NCI-H524 (cell line): ENCODE measurements at places on chromosomes 1 and 21.

GRCh38 chr1:41361495-41362356 lies 492 bp downstream of the FOXO6 start:
- DNase-seq = peak; percentile 34

DNA sequence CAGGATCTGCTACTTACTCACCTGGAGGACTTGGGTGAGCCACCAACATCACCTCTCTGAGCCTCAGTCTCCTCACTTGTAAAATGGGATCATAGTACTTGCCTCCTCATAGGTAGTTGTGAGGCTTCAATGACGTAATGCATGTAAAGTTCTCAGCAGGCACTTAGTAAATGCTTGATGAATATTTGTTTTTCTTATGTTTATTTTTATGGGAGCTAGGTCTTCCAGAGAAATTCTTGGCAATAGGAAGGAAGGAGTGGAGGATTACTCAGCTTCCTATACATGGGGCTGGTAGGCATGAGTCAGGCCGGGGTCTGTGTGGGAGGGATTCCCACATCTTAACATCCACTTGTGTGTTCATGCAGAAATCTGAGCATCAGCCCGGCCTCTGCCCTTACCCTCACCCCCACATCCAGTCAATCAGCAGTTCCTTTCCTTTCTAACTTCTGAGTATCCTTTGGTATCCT lies 95.4 kb upstream of the USP24 start:
- DNase-seq = no peak

DNA sequence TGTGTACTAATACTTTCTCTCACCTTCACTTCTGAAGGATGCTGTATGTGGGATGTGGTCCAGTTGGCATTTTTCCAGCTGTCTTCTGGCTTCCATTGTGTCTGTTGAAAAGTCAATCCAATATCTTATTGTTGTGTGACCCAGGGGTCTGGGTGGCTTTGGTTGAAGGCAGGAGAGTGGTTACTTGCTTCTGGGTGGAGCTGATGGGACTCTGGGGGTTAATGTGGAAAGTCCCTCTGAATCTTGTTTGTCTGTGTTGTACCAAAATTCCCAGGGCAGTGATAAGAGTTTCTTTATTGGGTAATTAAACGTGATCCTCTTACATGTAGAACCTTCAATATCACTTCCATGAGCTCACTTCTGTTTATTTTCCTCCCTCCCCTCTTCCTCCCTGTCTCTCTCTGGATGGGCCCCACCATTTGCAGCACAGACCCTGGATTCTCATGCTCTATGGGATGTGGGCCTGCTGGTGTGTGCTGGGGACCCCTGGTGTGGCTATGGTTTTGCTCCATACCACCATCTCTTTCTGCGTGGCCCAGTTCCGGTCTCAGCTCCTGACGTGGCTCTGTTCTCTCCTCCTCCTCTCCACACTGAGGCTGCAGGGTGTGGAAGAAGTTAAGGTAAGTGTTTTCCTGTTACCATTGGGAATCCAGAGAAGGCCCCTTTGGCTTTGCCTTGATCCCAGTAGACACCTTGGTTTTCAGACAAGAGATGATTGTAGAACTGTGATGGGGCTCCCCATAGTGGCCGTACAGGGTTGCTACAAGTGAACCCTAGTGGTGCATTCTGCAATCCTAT lies 71.5 kb downstream of the HHAT start:
- peak; percentile 63 for DNase-seq

GRCh38 chr1:177573901-177574300 lies 396.0 kb downstream of the SEC16B start:
- DNase-seq = no peak

- peak; percentile 34 for DNase-seq
These were observed at the start of gene CATSPER4 for GRCh38 chr1:26190373-26190987. Gene CATSPER4, plus strand, starts transcription at chr1:26190602. Its CDS starts 26 bp downstream, at chr1:26190628.

DNA sequence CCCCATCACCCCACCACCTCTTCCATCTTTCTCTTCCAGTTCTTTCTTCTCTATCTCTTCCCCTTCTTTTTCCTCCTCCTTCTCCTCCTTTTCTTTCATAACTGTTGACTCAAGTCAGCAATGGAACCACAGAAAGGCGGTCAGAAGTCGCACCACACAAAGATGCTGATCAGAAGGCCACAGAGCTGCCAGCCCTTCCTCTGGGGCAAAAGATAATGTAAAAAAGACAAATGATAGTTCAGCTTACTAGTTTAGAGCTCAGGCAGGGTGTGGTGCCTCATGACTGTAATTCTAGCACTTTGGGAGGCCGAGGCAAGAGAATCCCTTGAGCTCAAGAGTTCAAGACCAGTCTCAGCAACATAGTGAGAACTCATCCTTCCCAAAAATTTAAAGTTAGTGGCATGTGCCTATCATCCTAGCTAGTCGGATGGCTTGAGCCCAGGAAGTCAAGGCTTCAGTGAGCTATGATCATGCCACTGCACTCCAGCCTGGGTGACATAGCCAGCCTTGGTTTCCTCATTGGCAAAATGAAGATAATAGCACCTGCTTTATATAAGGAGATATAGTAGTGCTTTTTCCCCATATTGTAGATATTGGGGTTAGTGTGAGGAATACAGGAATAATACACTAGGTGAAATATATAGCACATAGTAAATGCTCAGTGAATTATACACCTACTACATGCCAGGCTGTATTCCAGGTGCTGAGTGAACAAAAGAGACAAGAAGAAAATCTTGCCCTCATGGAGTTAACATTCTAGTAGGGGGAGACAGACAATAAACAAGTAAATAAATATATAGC lies 12.5 kb upstream of the IGSF3 start:
- no peak for DNase-seq

GRCh38 chr21:36117286-36117741 lies 17.6 kb upstream of the CBR3 start:
- no peak for DNase-seq

- DNase-seq = peak; percentile 74
These were observed 52.5 kb upstream of the KCNA3 start for GRCh38 chr1:110727246-110727645.

DNA sequence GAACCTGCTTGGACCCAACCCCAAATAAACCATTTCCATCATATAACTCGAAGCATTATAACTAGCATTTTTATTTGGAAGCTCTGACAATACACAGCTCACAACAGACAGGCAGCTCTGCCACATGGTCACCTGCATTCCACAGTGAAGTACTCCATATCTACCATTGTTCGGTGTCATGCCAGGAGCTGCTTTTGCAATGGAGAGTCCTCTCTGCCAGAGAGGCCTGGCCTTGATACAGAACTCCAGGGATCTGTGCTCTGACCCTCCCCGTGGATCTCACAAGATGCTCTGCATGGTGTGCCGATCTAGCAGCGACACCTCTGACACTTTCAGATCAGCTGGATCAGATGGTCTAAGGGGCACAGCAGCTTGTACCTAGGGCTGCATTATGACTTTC lies 109.6 kb downstream of the SYF2 start:
- DNase-seq = no peak

DNA sequence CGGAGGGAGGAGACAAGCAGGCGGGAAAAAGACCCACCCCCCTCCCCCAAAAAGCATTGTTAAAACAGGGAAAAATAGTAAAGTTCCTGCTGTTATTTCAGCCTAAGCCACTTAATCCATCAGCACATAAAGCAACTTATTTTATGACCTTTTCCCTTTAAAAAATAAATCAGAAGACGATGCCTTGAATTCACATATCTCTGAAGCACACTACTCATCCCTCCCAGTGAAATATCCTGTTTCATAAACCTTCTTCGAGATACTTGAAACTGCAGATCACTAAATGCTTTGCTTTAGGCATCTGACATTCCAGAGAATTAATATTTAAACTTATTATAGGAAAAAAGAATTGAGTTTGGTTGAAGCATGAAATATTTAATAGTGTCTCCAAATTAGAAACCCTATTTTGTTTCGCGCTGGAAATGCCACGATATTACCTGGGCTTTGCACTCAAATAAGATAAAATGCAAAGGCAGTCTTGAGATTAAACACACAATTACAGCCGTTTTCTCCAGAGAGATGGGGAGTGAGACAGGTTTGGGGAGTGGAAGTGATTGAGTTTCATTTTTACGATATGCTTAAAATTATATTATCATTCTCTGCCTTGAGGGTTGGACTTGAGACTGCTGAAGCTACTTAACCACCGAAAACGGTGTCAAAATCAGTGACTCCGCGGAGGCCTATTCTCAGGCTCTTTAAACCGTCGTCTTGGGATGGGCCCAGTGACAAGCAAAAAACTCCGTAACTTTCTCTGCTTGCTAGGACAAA lies 9.3 kb downstream of the GLIS1 start:
- no peak for DNase-seq

DNA sequence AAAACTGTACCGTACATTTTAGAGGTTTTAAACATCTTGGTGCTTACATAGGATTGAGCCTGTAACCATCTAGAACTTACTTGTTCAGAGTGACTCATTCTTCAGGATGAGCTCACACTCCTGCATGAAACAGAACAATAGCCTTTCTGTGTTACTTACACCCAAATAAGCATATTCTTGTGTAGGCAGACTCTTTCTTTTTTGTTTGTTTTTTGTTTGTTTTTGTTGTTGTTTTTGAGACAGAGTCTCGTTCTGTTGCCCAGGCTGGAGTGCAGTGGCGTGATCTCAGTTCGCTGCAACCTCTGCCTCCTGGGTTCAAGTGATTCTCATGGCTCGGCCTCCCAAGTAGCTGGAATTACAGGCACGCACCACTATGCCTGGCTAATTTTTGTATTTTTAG lies 3.8 kb upstream of the CA6 start:
- DNase-seq = no peak

DNA sequence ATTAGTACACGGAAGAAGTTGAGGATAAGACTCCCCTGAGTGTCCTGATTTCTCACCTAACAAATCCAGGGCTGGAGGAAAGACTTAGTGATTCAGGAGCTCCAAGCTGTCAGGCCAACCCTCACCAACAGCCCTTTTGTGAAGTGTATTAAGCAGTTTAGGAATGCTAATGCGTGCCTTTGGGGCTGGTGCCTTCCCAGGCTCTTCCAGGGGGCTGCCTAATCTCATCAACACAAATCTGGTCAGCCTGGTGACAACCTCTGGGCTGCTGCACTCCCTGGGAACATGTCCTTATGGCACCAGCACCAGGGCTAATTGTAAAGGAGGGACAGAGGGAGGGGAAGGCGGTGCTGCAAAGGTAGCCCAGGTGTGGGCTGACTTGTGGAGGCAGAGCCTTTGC lies 15.5 kb downstream of the CSMD2 start:
- no peak for DNase-seq

DNA sequence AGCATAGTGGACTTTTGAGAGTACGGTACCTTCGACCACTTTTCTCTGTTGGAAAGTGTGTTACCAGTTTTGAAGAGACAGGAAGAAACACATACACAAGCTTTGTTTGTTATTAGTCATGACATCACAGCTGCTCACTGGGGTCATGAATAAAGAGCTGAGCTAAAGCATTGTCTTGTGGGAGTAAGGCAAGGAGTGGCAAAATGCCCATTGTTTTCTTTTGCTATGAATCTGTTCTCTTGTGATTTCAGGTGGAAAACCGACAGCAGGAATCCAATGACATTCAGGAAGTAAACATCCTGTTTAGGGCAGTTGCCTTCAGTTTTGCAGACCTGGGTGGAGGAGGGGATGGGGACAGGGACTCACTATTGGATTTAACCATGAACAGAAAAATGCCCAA lies 66.2 kb downstream of the RGL1 start:
- no peak for DNase-seq

- peak; percentile 20 for DNase-seq
These were observed 10.5 kb downstream of the MAEL start for GRCh38 chr1:166999500-167000055.

GRCh38 chr1:51541313-51542050 lies 22.4 kb upstream of the EPS15 start:
- DNase-seq = no peak

GRCh38 chr21:45290948-45291612 lies 3.4 kb upstream of the POFUT2 start:
- no peak for DNase-seq

- DNase-seq = no peak
These were observed 318.6 kb upstream of the NFIA start for GRCh38 chr1:60763741-60764140.

GRCh38 chr1:239361403-239361802 lies 25.0 kb upstream of the CHRM3 start:
- DNase-seq = no peak

- no peak for DNase-seq
These were observed 88.1 kb downstream of the GPATCH2 start for GRCh38 chr1:217542837-217543236.

- DNase-seq = no peak
These were observed 340.2 kb downstream of the PTPRU start for GRCh38 chr1:29576510-29576909.

- no peak for DNase-seq
These were observed 47.8 kb downstream of the C1orf198 start for GRCh38 chr1:230820568-230820967.

GRCh38 chr1:180171691-180172090 lies 17.0 kb downstream of the QSOX1 start:
- no peak for DNase-seq

DNA sequence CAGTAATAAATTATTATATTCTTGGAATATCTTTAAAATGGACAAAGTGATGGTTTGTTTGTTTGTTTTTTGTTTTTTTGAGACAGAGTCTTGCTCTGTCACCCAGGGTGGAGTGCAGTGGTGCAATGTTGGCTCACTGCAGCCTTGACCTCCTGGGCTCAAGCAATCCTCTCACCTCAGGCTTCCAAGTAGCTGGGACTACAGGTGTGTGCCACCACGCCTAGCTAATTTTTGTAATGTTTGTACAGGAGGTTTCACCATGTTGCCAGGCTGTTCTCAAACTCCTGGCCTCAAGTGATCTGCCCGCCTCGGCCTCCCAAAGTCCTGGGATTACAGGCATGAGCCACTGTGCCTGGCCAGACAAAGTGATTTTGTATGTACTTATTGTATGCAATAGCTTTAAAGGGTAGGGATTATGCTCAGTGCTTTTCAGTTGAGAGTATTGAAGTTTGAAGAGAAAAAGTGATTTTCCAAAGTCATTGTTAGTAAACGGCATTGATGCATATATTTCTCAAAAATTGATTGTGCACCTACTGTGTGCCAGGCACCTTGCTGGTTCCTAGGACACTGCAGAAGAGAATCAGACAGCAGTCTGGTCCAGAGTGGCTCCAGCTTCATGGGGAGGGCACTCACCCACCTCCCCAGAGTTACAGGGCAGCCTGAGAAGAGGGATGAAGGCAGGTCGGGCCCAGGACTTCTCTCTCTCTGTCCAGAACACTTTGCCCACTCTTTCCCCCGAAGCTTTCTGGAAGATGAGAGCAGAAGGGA lies 34.2 kb upstream of the TTC22 start:
- no peak for DNase-seq

DNA sequence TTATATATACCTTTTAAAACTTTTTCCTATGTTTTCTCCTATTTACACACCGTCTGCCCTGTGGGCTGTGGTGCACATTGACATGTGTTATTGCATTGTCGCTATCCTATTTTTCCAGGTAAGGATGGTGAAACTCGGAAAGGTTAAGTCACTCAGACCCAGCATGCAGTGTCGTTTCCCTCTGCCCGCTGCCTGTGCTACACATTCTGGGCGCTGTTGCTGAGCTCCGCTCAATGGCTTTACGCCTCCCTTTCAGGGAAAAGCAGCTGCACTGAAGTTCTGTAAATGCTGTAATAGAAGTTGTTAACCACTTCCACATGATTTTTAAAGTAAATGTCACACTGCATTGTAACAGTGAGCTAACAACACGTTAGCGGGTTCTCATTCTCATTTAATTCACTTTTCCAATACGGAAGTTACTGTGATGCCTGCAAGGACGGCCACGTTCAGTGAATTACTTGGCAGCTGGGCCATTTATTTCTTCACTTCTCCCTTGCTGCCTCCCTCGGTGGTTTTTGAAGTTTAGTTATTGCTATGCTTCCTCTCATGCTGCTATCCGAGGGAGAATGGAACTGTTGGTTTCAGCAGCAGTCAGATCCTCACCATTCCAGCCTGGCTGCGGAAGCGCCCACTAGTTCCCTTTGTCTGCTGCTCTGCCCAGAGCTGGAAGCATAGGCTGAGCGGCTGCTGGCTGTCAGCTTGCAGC lies 288.7 kb downstream of the SPATA17 start:
- no peak for DNase-seq
